ENCODE measurements at places on chromosomes 1 and 21.

GRCh38 chr1:46406881-46407608, 12.9 kb downstream of the FAAH start:
- DNase-seq, result no peak

- no peak for DNase-seq
Measured at GRCh38 chr1:37040773-37041172, 6.5 kb upstream of the GRIK3 start.

- DNase-seq, result no peak
Measured at GRCh38 chr1:25987951-25988350, 9.9 kb downstream of the PAFAH2 start.

DNA sequence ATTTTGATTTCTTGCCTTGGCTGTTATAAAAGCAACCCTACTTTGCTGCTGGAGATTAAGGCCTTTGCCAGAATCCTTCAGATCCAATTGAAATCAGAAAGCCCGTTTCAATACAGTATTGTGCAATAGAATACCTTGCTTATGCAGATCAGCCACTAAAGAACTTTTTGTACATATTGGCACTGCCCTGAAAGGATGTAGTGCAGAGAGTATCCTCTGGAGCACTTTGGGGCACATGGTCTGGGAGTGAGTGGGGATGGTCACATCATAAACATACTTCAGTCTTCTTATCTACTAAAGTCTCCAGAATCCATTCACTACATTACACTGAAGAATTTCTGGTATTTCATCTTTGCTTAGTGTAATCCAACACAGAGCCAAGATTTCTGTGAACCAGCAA, 189.0 kb downstream of the CENPF start:
- no peak for DNase-seq

GRCh38 chr1:155977690-155978324, 540 bp downstream of the ARHGEF2 start:
- peak; percentile 40 for DNase-seq

DNA sequence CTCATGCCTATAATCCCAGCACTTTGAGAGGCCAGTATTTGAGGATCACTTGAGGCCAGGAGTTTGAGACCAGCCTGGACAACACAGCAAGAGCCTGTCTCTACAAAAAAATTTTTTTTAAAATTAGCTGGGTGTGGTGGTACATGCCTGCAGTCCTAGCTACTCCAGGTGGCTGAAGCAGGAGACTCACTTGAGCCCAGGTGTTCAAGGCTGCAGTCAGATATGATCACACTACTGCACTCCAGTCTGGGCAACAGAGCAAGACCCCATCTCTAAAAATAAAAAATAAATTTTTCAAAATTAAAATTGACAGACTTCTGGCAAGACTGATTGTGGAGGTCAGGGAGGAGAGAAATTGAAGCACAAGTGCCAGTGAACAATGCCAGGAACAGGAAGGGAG, 60.8 kb downstream of the ST3GAL3 start:
- DNase-seq, result no peak

- DNase-seq, result no peak
Measured at GRCh38 chr1:77168358-77168757, 50.9 kb downstream of the PIGK start.

- no peak for DNase-seq
Measured at GRCh38 chr21:41597227-41597626, 89.3 kb upstream of the TMPRSS2 start.

- no peak for DNase-seq
Measured at GRCh38 chr1:183968386-183968785, 69.1 kb downstream of the COLGALT2 start.

DNA sequence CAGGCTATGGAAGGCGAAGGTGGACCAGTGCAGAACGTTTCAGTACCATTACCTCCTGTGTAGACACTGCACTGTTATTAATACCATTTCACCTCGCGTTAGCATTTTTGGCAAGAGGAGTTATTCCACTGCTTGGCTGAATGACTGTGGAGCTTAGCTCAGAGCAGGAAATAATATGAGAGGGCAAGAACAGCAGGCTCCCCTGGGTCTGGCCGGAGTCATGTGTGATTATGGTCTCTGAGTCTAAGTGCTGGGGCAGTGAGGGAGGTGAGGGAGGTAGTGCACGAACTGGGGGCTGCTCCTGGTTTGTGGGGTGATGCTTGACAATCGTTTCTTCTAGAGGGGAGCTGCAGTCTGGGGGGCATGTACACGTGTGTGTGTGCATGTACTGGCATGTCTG, 82.9 kb downstream of the MDM4 start:
- no peak for DNase-seq

GRCh38 chr1:221292652-221293051, 413.4 kb downstream of the HLX start:
- no peak for DNase-seq

GRCh38 chr1:8537991-8538390, 220.1 kb downstream of the SLC45A1 start:
- DNase-seq, result no peak

DNA sequence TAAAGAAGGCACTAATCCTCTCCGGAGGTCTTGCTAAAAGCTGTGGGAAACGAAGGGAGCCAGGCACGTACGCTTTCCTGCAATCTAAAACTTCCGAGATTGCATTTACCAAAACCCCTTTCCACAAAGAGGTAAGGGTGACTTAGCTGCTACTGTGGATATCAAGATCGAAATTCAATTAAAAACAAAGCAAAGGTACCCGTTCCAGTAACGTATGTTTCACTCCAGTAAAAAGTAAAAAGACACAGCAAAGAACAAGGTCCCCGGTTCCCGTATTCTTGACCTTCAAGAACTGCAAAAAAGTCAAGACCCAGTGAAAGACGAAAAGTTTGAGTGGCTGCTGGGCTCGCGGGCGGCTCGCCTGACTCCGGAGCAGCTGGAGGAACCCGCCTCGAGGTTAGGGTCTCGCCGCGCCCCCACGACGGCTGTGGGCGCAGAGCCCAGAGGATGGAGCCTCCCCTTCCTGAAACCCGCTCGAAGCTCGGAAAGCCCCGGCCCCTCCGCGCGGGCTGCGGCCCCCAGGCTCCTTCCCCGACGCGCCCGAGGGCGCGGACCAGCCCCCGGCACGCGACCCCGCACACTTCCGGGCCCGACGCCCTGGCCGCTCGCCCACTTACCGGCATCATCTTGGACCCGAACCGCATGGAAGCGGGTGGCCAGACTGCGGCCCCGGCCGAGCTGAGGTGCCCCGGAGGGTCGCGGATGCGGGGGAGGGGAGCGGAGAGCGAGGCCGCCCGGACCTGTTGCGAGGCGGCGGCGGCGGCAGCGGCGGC, 524 bp downstream of the TP53BP2 start:
- peak; percentile 46 for DNase-seq

- DNase-seq, result no peak
Measured at GRCh38 chr1:182385885-182386853, 5.4 kb downstream of the GLUL start.

DNA sequence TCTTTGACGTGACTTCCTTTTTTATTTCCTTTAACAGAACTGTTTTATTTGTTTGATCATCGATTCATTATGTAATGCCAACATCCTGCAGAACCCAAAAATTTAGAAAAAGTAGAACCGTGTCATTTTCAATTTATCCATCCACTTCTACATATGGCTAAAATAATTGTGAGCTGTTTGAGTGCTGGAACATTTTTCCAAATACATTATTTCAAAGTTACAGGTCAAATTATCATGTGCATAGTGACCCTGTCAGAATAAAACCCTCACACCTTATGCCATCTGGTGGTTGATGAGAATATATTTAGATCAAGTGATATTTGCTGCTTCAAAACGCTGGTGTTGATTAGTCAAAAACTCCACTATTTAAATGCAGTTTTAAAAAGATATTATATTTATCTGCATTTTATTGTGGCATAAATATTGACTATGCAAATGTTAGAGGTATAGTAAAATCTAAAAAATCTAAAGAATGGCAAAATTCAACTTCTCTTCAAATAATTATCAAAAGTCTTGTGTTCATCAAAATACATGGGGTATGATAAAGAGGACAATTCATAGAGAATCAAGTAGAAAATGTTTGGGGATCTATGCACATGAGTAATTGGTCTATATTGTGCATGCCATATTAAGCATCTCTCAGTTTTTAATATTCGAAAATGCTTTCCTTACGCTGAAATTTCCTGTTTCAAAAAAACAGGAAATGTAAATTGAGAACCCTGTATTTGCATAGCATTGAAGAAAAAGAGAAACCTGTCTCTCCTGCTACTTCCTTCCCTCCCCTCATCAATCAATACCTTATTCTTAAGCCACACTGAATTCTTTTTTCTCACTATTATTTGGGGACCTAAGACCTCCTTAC, 39.7 kb downstream of the UBE2U start:
- DNase-seq, result peak; percentile 6

DNA sequence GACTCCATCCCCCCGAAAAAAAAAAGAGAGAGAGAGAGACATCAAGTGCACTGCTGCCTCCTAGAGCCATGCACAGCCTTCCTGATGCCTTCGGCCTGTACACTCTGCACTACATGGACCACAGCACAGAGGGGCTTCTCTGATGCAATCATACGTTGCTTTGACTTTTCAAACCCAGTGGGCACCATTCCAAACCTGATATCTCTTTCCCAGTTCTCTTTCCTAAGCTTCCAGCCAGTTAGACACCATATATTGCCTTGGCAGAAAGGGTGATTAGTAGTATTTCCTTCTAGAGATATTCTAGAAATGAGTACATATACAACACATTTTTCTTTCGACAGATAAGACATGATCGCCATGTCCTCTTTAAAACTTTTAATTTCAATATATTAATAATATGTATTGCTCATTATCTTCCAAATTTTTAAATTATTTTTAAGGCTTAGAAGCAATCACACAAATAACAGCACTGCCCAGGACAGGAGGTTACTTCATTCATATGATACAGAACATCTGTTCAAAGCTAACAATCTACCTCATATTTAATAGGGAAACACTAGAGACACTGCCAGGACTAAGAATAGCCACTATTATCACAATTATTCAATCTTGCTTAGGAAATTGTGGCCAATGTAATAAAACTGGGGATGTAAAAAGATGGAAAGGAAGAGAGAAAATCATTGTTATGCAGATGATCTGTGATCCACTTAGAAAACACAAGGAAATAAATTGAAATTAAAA, 9.9 kb downstream of the CLCA1 start:
- no peak for DNase-seq

GRCh38 chr1:234582186-234582585, 27.8 kb downstream of the IRF2BP2 start:
- DNase-seq, result no peak

- DNase-seq, result no peak
Measured at GRCh38 chr1:25198663-25199252, 33.5 kb downstream of the SYF2 start.

DNA sequence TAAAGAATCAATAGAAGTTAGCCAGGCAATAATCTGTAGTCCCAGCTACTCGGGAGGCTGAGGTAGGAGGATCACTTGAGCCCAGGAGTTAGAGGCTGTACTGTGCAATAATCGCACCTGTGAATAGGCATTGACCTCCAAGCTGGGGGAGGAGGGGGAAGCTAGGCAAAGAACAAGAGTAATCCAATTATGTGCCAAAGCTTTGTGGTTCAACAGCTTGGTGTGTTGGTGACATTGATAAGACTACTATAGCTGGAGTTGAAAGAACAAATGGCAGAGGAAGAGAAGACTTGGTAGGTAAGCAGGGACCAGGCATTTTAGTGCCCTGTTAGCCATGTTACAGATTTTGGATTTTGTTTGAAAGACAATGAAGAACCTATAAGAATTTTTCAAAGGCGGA, 2.1 kb upstream of the TMCO2 start:
- no peak for DNase-seq

DNA sequence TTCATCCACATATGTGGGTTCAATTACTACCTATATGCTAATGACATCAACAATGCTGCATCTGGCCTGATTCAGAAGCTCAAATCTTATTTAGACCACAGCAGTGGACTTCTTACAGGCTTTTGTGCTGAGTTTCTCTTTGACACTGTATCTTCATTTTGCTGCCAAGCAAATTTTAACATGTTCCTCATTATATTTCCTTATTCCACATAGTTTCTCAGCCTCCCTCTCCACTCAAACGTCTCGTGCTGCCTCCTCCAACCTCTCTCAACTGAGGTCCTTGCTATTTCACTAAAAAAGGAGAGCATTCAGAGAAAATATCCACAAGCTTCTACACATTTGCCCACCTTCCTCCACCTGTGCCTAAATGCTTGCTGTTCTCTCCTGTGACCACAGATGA, 6.5 kb downstream of the TDRKH start:
- DNase-seq, result no peak

- DNase-seq, result peak; percentile 67
Measured at GRCh38 chr1:33181921-33182341, at the start of gene TRIM62. Gene TRIM62, minus strand, starts transcription at chr1:33182043. Its CDS starts 611 bp downstream, at chr1:33181432.

DNA sequence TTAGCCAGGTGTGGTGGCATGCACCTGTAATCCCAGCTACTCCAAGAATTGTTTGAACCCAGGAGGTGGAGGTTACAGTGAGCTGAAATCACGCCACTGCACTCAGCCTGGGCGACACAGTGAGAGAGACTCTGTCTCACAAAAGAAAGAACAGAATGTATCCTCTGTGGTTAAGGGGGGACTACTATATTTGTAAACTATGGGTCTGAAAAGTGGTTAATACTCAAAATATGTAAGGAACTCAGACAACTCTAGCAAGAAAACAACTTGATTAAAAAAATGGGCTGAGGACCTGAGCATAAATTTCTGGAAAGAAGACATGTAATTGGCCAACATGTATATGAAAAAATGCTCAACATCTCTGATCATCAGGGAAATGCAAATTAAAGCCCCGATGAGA, 11.2 kb downstream of the FNBP1L start:
- DNase-seq, result no peak

- no peak for DNase-seq
Measured at GRCh38 chr1:53305650-53306049, 22.2 kb downstream of the LRP8 start.

DNA sequence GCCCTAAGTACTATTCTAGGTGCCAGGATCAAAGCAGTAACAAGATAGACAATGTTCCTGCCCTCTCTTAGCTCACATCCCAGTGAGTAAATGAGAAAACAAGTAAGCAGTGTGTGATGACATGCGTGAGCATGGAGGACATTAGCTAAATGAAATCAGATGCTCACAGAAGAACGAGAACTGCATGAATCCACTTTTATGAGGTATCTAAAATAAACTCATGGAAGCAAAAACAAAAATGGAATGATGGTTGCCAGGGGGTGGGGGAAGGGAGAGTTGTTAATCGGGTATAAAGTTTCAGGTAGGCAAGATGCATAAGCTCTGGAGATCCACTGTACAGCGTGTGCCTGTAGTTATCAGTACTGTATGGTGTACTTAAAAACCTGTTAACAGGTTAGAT, 195.1 kb downstream of the HHAT start:
- no peak for DNase-seq

DNA sequence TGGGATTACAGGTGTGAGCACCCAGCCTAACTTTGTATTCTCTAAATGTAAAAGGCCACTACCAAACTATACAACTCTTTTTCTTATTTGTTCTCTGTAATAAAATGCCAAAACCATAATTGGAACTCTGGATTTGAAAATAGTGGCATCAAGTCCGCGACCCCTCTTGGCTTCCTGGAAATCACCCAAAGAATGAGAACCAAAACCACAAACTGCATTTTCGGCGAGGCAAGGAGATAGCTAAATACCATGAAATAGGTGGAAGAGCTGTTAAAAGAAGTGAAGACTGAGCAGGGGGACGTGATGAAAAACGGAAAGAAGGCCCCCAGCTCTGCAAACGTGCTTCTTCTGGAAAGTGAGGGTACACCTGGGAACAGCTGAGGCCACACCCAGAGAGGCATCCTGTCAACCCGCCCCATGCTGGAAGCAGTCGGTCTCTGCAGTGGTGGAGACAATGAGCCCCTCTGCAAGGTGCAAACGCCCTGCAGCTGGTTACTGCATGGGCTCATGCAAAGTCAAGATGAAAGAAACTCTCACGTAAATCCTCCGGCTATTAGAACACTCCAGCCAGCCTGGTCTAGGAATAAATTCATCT, 22.5 kb downstream of the VPS26C start:
- no peak for DNase-seq

All from CD4-positive, alpha-beta T cell treated with Interleukin-4 for 4 hours (primary cell).